ENCODE measurements at places on chromosomes 3 and 15.

- no peak for DNase-seq
Measured at GRCh38 chr3:22380253-22380652, 629.2 kb upstream of the ZNF385D start.

GRCh38 chr3:153043729-153044328 lies 118.2 kb upstream of the RAP2B start:
- no peak for DNase-seq

DNA sequence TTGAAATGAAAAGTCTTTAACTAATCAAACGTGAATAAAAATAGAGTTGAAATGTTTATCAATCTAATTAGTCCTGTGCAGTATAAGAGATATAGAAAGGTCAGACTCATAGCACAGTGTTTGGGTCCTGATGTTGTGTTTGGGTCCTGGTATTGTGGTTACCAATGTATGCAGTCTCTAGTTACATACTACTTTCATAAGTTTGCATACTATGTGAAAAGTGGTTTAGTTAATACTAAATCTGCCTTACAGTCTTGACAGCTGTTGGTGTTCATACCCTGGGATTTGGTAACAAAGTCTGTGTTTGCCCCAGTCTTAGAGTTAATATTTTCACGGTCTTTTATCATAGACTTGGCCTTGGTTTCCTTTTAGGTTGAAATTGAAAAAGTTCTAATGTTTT lies 41.7 kb downstream of the KIF15 start:
- no peak for DNase-seq

GRCh38 chr15:61724251-61724939 lies 335.9 kb downstream of the VPS13C start:
- DNase-seq, result no peak

DNA sequence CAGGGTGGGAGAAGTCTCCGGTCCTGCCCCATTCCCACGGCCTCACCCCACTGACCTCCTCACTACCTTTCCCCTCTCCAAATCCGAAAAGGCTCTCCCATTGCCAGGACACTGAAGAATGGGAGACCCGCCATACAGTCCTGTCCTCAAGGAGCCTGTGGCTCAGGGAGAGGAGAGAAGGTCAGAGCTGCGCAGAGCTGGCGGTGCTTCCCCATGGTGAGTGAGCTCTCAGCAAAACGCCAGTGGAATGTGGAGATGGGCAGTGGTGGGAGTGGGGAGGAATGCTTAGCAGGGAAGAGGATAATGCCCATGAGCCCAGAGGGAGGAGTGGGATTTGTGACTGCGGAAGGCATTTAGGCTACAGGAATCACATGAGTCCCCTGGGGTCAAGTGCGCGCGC lies 20.1 kb downstream of the FAM43A start:
- no peak for DNase-seq

GRCh38 chr3:156483961-156484787 lies 70.7 kb downstream of the SSR3 start:
- DNase-seq, result no peak

GRCh38 chr3:96430079-96430478 lies 384.3 kb upstream of the EPHA6 start:
- no peak for DNase-seq

DNA sequence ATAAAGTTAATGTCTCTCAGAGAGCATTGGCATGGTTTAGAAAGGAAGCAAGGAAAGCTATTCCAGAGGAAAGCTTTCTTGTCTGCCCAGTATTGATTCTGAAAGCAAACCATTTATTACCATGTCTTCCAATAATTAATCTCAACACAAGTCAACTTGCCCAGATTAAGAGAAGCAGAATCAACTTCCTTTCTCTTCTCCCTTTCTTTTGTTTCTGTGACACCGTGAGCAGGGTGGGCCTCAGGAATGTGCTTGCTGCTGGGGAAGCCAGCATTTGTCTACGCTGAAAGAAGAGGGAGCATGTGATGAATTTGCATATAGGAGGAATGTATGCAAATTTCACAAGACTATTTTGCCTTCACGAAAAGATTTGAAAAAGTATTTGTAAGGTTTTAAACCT lies 368.6 kb upstream of the ROPN1 start:
- DNase-seq, result no peak

GRCh38 chr3:118059096-118059495 lies 975.5 kb downstream of the IGSF11 start:
- no peak for DNase-seq

DNA sequence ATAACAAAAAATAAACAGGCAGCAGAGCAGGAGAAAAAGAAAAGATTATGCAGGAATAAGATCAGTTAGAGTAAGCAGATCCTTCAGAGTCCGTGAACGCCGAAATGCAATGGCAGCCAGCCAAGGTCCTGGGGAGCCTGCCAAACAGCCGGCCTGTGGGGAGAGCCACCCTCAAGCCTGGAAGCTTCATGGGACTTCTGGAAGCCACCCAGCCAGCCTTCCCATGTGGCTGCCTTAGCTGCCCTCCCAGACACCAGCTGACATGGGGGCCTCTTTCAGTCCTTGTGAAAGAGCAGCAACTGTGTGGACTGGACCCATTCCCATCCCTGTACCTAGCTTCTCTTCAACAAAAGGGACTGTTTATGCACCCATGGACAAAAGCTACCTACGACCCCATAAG lies 64.9 kb upstream of the RAD18 start:
- DNase-seq, result peak; percentile 13

- DNase-seq, result no peak
Measured at GRCh38 chr15:73608475-73608874, 24.7 kb downstream of the NPTN start.

DNA sequence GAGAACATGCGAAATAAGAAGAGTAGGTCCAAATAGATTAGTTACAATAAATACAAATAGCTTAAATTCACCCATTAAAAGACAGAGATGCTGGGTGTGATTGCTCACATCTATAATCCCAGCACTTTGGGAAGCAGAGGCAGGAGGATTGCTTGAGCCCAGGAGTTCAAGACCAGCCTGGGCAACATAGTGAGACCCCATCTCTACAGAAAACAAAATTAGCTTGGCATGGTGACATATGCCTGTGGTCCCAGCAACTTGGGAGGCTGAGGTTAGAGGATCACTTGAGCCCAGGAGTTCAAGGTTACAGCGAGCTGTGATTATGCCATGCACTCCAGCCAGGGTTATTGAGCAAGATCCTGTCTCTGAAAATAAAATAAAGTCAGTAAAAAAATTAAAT lies 109.1 kb upstream of the WNT5A start:
- DNase-seq, result no peak

GRCh38 chr3:30751610-30752299 lies 142.7 kb downstream of the GADL1 start:
- DNase-seq, result no peak

GRCh38 chr15:25170781-25171110 lies 216.0 kb downstream of the SNRPN start:
- no peak for DNase-seq

DNA sequence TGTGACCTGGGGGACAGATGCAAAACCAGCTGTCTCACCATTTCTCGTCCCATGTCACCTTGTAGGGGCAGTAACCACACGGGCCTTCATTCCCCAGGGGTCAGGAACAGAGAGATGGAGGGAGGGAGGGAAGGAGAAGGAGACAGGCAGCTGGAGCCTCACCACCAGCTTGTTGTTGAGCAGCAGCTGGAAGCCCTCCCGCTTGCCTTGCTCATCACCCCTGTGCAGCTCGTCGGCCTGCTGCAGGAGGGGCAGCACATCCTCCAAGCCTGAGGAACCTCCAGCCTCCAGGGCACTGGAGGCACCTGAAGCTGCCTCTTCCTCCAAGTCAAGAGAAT lies 10.3 kb downstream of the RMDN3 start:
- no peak for DNase-seq

- DNase-seq, result no peak
Measured at GRCh38 chr3:32814361-32814760, 3.4 kb upstream of the TRIM71 start.

- no peak for DNase-seq
Measured at GRCh38 chr15:95131131-95131556, 899.8 kb downstream of the MCTP2 start.

DNA sequence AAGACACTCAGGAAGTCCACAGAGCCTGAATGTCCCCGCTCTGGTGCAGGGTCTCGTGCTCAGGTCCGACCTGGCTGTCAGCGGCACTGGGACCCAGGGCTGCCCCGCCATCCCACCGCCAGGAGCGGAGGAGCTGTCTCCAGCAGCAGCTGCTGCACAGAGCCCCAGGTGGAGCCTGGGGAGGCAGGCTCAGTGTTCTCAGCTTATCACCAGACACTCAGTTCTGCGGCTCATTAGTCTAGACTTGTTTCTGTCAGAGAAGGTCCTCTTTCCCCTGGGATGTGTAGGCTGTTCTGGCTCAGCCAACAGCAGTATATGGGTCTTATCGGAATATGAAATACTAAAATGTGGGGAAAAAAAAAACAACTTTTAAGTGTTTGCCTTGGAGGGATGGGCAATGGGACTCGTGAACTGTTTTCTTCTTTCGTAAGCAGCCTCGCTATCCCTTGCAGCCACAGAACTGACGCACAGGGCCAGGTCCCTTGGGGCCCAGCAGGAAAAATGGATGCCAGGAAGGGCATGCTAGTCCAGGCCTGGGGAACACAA lies 75.9 kb downstream of the KLF13 start:
- peak; percentile 48 for DNase-seq

DNA sequence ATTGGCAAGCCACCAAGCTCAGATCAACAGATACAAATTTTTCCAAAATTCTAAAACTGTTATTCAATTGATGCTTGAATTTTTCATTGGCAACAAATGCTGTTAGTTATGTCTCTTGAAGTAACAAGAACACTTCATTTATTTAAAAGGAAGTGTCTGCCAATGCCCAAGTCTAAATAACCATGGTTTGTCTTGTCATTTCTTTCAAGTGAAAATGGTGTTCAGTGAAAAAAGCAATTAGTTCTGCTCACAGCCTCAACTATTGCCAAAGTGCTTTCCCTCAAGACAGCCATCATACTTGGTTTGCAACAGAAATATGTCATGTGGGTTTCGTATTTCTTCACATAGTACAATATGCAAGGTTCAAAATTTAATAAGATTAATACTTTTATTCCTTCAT lies 312.6 kb upstream of the LMCD1 start:
- DNase-seq, result no peak

- DNase-seq, result no peak
Measured at GRCh38 chr3:196149831-196150301, 61.3 kb downstream of the ZDHHC19 start.

DNA sequence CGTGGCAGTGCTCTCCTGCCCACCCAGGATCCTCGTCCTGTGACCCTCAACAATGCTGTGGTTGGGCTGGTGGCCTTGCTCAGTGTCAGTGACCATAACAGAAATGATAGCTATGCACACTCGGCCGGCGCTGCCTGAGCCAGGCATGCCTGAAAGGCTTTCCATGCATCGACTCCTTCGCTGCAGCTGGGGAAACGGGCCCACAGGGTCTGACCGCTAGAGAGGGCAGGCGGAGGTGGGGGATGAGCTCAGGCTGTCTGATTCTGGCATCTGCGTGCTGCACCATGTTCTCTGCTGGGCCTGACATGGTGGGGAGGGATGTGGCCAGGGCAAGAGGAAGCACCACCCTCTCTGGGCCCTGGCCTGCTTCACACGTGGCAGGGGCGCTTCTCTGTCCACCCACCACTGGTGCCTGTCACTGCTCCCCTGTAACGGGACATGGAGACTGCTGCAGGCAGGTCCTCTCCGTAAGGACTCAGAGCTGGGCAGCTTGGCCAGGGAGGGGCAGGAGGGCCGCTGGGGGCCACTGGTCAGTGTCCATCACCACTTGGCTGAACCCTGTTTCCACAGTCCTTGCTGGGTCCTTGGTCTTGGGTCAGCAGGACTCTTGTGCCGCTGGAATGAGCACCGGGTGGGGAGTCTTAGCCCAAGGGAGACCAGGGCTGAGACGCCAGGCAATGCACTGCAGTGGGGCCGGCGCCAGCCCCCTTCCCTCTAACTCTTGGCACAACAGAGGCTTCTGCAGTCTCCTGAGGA lies 64.1 kb upstream of the RPL32 start:
- DNase-seq, result no peak

- no peak for DNase-seq
Measured at GRCh38 chr15:87599616-87600015, 656.9 kb downstream of the NTRK3 start.

DNA sequence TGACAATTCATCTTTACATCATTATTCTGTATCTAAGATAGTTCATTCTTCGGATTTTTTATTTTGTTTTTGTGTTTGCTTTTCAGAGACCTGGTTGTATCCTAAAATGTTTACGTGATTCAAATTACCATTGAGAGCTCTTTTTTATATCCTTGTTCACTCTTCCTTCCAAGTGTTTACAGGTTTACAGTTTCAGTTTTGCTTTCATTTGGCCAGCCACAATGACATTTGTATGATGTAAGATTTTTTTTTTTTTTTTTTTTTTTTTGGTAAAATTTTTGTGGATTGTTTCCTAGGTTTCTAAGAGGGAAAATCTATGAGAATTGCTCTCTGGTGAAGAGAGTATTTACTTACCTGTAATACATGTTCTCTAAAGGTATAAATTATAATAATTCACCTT lies 55.0 kb downstream of the SETD5 start:
- DNase-seq, result no peak

GRCh38 chr3:172581757-172582166 lies 58.5 kb upstream of the TNFSF10 start:
- no peak for DNase-seq

GRCh38 chr3:150787741-150788370 lies 24.9 kb upstream of the SIAH2 start:
- DNase-seq, result peak; percentile 43

GRCh38 chr3:117836296-117836695 lies 1126.7 kb downstream of the TUSC7 start:
- DNase-seq, result no peak

DNA sequence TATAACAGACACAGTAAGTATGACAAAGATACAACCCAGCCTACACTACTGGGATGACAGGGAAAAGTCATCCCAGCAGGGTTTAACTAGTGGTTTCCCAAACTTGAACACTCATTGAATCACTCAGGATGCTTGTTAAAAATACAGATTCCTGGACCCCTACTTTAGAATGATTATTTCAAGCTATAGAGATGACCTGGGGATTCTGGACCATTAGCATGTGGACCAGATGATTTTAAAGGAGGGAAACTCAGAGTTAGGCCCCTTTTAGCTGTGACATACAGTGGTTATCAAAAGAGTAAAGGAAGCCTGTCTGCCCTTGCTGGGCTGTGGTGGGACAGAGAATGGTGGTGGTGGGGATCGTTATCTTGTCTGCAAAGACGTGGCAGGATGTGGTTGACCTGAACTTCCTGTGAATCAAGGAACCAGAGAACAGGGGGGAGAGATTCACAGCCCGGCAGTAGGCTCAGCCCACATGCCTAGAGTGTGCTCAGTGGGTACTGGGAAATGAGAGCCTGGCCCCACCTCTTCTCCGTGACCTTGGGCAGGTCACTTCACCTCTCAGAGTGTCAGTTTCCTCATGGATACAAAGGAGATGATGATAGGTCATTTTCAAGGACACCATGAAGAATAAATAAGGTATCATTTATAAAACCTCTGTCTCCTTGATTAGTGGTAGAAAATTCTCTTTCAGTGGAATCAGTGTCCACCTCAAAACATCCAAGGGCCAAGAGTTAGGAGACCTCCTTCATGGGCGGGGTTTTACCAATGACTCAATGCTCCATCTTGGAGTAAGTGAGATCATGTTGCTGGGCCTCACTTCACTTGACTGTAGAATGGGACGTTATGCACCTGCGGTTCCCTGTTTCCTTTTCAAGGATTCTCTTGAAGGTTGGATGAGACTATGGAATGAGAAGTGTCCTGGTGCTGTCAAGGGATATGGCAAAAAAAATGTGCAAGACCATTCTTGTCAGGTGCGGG lies 306.5 kb downstream of the RPLP1 start:
- DNase-seq, result no peak
